ENCODE measurements at places on chromosomes 16 and 17.

DNA sequence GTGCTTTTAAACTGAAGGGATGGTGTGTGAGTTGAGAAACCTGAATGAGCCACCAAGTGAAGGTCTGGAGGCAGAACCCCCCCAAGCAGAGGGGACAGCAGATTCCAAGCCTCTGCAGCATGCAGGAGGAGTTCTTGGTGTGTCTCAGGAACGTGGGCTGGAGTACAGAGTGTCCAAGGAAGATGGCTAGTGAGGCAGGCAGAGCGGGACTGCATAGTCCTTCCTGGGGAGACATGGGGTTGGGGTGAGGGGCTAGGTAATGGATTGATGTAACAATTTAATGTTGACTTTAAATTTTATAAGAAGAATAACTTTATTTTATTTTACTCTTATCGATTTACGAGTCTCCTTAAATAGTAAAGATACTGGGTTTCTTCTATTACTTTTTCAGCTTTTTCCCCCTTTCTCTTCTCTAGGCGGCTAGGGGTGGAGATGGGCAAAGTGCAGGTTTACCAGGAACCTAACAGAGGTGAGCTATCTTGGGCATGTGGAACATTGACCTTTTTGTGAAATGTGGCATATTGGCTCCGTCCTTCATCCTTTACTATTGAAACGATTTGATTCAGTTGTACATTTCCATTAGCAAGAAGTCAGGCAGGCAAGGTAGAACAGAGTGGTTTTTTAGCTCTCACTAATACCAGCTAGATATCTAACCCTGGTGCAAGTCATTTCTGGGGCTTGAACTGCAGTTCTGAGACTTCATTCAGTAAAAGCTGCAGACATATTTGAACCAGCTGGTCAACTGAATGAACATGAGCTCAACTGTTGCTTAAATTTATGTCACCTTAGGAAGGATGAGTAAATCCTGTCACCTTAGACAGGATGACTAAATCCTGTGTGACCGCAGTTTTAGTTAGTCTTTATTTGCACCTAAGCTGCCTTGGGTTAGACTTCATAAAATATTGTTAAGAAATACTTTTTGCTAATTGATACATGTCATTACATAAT is 9.2 kb downstream of the PRPSAP2 start:
- no peak for DNase-seq

GRCh38 chr16:81637336-81638235 is 141.5 kb upstream of the PLCG2 start:
- no peak for DNase-seq

GRCh38 chr16:31298958-31299357 is 39.2 kb downstream of the ITGAM start:
- no peak for DNase-seq

DNA sequence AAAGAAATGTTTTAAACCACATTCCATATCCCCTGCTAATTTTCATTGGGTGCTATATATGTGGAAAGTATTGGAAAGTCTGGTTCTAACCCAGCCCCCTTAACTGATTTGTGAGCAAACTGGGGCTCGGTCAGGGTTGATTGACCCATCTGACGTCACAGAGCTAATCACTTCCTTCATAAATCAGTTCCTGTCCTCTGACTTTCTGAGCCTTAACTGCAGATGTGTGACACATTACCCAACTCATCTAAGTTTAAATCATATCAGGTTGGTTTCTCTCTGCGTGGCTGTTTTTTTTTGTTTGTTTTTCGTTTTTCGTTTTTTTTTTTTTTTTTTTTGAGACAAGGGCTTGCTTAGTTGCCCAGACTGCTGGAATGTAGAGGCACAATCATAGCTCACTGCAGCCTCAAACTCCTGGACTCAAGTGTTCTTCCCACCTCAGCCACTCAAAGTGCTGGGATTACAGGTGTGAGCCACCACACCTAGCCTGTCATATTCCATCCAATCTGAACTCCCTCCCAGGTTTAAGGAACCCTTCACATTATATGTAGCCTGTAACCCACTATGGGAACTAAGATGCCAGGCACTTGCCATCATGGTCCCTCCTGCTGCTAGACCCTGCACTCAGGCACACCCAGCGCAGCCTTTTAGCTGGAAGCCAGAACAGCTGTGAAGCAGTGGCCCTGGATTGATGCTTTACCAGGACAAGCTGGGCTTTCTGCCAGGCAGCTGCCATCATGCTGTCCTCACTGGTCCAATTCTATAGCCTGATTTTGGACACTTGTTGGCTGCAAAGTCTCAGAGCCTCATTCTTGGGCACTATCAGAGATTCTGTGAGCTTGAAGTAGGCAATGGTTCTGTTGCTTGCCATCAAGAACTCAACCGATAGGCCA is 6.9 kb upstream of the BPTF start:
- DNase-seq = no peak

DNA sequence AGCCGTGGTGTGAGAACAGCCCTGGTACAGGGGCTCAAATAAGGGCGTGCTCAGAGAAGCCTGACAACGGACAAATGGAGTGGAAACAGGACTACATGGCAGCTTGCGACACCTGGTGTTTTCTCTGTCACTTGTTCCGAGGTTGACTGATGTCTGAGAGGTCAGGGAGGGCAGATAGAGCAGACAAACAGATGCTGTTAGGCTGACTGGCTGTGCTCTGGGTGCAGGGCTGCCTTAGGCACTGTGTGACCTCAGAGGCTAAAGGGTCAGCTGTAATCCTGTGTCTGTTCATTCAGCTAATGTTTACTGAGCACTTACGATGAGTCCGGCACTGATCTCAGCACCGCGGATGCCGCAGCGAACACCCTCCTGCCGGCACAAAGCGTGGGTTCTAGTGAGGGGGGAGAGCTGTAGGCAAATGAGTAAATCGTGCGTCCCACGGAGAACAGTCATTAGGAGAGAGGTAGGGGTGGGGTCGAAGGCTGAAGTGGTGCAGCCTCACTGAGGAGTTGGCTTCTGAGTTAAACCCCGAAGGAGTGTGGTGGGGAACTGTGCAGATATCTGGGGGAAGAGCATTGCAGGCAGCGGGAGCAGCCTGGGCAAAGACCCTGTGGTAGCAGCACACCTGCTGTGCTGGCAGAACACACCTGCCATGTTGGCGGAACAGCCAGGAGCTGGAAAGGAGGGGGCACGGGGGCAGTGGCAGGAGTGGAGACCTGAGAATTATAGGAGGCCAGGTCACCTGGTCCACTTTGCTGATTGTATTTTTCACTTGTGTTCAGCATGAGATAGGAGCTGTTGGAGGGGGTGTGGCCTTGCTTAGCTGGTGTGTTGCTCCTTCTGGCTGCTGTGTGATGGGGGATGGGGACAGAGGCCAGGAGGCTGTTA is 35.0 kb downstream of the GPT2 start:
- DNase-seq = no peak

DNA sequence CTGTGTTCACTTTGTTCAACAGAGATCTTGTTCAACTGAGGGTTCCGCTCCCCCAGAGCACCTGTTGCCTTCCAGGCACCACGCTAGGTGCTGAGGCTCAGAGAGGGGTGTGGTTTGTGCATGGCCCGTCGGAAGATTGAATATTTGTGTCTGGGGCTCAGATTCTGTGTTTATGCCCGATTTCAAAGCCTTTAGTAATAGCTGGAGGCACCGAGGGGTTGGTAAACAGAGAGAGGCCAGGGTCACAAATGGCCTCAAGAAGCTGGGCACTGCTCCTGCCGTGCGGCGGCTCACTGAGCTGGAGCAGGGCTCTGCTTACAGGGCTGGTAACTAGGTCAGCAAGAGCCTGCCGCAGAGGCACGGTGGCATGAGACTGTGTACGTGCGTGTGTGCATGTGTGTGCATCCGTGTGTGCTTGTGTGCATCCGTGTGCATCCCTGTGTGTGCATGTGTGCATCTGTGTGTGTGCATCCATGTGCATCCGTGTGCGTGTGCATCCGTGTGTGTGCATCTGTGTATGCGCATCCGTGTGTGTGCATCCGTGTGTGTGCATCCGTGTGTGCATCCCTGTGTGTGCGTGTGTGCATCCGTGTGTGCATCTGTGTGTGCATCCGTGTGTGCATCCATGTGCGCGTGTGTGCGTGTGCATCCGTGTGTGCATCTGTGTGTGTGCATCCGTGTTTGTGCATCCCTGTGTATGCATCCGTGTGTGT is 5.4 kb downstream of the ITGAE start:
- DNase-seq = no peak

- DNase-seq = no peak
Measured at GRCh38 chr17:8161289-8162232, 1.2 kb downstream of the VAMP2 start.

- no peak for DNase-seq
Measured at GRCh38 chr16:4811773-4812172, 9.3 kb upstream of the ROGDI start.

GRCh38 chr17:72465191-72466024 is 344.6 kb downstream of the SOX9 start:
- no peak for DNase-seq

- no peak for DNase-seq
Measured at GRCh38 chr17:76076765-76077583, 2.0 kb upstream of the ZACN start.

DNA sequence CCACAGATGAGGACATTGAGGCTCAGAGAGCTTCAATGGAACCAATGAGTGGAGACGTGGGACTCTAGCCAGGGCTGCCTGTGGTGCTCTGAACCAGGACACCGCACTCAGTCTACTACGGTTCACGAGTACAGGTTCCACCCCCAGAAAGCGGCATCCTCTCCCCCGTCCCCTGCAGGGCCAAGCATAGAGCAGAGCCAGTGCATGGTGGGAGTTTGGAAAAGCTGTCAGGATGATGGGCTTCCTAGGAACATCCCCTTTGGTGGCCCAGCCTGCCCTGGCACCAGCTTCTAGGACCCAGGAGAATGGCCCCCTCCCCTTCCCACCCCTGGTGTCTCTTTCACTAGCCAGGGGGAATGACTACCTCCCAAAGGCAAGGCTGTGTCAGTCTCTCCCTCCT is 8.4 kb downstream of the ZNF319 start:
- DNase-seq = no peak

GRCh38 chr17:49775546-49776260 is 11.8 kb upstream of the FAM117A start:
- no peak for DNase-seq

DNA sequence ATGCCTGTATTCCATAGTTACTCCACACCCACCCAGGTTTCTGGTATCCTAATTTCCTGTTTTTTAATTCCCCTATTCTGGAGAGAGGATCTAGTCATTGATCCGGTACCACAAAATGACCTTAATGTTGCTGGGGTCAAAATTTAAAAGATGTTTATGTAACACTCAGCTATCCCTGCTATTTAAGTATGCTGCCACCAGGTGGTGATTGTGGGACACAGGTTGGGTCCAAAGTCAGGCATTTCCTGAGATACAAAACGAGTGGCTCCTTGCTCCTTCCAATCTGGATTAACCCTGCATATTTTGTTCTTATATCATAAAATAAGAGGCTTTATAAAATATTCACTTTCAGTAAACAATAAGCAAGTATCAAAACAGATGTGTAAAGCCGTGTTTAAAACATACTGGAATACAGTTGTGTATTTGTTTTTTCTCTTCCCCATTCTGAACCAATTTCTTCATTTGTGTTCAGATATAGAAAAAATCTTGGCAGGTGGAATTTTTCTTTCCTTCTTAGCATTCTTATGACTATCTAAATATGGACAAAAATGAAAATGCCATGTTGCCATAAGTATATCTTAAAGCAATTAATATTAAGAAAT is 16.3 kb downstream of the HS3ST4 start:
- DNase-seq = no peak

DNA sequence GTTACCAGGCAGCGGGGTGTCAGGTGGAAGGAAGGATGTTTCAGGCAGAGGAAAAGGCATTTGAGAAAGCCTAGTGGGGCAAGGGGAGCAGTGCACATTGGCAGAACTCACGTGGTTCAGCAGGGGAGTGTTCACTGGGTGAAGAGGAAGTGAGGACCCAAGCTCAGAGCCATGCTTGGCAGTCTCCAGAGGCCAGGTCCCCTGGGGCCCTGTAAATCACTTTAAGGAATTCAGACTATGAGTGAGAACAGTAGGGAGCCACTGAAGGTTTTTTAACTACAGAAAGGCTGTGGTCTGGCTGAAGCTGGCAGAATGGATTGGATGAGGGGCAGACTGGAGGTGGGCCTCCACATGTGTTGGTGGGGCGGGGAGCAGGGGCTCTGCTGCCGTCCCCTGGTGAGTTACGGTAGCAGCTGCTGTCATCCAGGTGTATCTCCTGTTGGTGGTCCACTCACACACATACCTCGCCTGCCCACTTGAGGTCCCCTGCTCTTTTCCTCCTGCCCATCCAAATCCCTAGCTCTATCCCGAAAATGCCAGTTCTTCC is 5.1 kb downstream of the CLEC16A start:
- DNase-seq = no peak

- no peak for DNase-seq
Measured at GRCh38 chr16:77143364-77143763, 47.6 kb upstream of the MON1B start.

DNA sequence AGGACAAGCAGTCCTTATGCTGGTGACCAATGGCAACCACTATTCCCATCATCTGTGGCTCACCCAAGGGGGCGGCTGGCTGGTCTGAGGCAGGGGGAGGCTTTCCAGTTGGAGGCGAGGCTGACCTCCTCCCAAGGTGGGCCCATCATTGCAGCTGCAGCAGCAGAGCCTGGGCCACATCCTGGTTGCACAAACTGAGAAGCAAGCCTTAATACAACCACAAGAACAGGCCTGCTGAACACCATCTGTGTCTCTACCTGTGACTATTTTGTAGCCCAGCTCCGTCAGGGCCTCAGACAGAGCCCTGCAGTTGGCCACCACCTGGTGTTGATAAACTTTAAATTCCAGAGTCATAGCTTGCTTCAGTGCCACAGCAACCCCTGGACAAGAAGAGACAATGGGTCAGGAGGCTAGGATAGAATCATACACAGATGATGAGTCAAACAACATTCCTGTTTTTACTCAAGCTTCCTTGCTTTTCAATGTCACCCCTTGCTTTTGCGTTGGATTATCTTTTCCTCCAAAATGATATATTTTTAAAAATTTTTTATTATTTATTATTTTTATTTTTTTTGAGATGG is 17.9 kb downstream of the SMCR8 start:
- no peak for DNase-seq
